ENCODE measurements at places on chromosomes 16 and 17.

DNA sequence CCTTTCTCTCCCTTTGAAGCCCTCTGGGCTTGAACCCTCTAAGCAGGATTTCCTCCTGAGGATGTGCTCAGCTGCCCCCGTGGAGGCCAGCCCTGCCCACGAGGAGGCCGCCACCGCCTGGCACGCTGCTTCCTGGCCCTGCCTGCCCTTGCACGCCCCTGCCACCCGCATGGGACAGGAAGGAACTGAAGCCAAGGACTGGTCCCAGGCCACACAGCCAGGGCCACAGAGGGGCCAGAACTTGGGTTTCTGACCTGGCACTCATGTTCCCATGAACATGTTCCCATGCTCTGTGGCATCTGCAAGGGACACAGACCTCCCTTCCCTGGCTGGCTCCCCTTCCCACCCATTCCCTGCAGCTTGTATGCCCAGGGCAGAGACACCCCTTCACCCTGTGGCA, 24.1 kb upstream of the MTSS2 start:
- no peak for DNase-seq

GRCh38 chr16:82715833-82716232, 89.1 kb downstream of the CDH13 start:
- no peak for DNase-seq

DNA sequence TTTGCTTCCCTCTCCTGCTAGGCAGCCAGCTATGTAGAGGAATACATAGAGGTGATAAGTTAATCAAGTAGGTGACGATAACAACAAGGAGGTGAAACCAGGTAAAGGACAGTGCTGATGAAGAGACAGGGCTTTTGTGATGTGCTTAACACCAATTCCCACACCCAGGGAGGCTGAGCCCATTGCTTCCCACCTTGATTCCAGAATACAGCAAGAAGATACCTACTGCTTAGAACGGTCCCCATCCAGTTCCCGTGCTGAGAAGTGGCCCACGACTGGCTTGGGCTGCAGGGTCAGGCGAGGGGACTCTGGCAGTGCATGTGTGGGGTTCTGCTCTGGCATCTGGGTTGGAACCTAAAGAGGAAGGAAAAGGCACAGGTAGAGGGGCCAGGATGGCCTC, 16.1 kb upstream of the GFAP start:
- DNase-seq: no peak

GRCh38 chr16:8798174-8798527, 512 bp downstream of the PMM2 start:
- DNase-seq: no peak

- DNase-seq: peak; percentile 96
These were observed 63.7 kb upstream of the MRTFB start for GRCh38 chr16:14007450-14007849.

DNA sequence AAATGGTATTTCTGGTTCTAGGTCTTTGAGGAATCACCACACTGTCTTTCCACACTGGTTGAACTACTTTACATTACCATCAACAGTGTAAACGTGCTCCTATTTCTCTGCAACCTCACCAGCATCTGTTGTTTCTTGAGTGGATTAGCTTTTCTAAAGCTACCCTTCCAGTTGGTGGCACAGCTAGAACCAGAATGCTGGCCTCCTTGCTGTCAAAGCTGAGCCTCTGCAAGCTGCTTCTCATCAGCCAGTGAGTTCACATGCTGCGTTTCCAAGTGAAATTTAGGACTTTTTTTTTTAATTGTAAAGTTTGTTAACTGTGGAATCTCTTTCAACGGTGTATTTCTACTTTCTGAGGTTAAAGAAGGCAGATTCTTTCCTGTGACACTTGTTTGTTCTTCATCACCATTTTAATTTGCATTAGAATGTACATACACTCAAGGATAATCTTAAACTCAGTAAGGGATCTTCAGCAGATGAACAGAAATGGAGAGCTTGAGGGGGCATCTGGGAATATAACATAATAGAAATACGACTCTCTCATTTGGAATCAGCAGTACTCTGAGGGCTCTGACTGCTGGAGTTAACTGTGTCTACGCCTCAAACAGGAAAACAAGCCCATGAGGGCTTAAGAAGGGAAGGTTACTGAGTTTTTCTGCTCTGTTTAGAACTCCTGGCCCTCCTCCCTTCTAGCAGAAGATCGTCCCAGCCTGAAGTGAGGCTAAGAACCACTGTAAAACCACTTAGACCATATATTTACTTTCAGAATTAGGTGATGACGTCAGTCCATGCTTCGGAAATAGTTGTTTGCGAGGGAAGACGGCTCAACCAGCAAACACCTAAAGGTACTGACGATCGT, 148.4 kb upstream of the FAM20A start:
- no peak for DNase-seq

DNA sequence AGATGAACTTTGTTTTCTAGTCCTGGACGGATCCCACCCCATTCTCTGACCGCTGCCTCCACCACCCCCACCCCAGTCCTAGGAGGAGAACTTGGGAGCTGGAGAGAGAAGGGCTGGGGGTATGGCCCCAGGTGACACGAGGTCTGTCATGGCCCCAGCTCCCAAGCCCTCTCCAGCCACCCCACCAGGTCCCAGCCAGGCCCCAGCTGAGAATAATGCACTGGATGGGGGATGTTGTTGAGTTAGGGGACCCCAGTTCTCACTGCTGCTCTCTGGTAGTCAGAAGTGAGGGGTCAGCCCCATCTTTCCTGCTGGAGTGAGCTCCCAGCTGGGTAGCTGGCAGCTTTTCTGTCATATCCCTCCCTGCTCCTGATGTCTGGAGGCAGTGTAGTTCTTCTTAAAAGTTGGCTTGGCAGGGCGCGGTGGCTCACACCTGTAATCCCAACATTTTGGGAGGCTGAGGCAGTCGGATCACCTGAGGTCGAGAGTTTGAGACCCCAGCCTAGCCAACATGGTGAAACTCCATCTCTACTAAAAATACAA, 4.6 kb upstream of the COL1A1 start:
- DNase-seq: no peak

DNA sequence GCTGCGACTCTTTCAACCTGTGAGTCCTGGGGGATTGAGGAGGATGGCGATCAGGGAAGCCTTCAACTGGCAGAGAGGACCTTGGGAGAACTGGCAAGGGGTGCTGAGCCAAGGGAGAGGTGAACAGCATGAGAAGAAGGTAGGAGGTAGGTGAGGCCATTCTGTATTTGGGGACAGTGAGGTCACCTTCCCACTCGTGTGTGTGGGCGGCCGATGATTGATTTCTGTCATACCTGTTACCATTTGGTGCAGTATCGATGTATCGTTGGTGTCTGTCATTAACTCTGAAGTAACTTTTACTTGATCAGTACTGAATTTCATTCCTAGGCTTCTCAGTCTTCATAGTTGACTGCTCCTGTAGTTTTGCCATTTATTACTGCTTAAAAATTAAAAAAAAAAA, 3.8 kb downstream of the ARSG start:
- no peak for DNase-seq

DNA sequence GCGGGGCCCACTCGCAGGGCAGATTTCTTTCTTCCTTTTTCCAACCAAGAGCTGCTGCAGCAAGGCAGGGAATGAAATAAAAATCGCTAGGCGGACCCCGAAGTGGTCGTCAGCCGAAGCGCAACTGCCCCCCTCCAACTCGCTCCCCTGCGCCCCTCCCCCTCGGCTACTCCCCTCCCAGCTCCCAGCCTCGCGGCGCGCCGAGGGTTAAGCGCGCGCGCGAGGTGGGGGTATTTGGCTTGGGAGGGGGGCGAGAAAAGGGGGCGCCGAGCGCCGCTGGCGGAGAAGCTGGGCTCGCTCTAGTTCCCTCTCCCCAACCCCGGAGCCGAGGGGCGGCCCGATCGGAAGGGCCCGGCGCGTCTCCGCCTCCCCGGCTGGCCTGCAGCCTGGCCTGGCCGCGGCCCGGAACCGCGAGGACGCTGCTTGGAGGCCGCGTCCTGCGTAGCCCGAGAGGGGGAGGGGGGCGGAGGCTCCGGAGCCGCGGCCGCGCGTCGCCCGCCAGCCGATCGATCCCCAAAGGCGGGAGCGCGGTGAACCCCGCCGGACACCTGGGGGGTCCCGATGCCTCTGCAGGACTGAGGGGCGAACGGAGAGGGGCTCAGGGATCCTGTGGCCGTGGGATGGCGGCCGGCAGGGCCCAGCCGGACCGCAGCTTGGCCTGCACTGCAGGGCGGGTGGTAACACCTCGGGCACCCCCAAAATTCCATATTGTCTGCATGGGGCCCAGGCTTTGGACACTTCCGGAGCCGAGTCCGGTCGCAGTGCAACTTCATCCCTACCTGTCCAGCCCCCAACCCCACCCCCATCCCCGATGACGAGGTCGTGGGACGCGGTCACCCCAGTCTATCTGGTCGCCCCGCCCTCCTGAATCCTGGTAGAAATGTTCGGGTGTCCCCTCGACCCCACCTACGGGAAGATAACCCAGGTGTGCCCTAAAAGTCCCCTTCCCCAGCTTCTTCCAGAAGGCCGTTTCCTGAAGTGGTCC, 4.9 kb upstream of the CBX4 start:
- no peak for DNase-seq

GRCh38 chr17:81433656-81434055, 38.4 kb downstream of the BAHCC1 start:
- no peak for DNase-seq

GRCh38 chr16:64926476-64926875, 195.4 kb downstream of the CDH11 start:
- DNase-seq: no peak

DNA sequence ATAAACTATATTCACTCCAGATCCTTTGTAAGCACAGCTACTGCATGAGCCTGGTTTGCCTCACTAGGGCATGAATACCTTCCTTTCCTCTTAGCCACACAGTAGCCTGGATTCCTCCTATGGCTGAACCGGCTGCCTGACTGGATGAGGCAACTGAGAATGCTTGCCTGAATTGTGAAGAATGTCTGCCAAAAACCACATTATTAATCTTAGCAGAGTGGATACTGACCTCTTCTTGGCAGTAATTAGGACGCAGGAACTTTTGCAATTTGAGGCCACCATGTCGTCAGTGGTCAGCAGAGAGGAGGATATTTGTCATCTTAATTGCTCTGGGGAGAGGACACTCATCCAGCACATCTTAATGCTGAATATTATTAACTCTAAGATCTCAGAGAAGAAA, 651.8 kb upstream of the GOT2 start:
- DNase-seq: peak; percentile 76

GRCh38 chr16:15492091-15492740, 57.8 kb downstream of the BMERB1 start:
- no peak for DNase-seq

DNA sequence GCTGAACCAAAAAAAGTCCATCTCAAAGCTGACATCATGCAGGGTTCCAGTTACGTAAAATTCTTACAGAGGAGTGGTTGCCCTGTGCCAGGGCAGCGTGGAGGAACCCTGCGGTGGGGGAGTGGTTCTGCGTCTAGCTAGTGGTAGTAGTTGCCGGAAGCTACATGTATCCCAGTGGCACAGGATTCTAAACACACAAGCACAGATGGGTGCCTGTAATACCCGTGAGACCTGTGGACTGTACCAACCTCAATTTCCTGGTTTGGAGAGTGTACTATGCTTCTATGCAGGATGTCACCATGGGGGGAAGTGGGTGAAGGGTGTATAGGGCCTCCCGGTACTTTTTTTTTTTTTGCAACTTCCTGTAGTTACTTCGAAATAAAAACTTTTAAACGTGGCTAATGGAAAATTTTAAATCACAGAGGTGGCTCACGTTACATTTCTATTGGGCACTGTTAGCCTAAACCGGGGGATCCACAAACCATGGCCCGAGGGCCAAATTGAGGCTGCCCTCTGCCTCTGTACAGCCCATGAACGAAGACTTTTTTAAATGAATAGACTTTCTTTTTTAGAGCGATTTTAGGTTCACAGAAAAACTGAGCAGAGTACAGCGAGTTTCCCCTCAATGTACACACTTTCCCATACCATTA, 38.5 kb downstream of the TBC1D16 start:
- DNase-seq: no peak

- DNase-seq: no peak
These were observed 145.5 kb upstream of the SOX9 start for GRCh38 chr17:71975331-71975801.

GRCh38 chr16:68605746-68606145, 39.4 kb upstream of the CDH3 start:
- no peak for DNase-seq

DNA sequence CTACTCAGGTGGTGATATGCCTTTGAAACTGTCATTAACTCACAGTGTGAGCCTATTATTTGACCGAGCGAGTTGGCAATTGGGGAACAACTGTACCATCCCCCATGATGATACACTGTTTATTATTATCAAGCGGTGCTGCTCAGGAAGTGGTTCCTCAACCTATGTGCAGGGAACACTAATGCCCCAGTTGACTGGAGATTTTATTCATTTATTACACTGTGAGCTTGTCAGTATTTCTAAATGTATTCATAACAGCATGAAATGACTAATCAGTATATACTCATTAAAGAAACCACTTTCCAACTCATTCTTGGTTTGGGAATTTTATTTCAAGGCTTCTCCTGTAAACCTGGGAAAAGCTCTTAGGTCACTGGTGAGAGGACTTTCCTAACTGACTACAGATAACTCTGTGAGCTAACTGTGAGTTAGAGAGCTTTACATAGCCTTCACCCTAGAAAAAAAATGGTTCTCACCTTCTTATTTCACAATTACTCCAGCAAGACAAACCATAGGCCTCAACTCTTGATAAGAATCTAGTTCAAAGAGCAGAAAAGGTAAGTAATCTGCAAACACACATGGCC, 42.4 kb downstream of the NXPH3 start:
- DNase-seq: no peak

DNA sequence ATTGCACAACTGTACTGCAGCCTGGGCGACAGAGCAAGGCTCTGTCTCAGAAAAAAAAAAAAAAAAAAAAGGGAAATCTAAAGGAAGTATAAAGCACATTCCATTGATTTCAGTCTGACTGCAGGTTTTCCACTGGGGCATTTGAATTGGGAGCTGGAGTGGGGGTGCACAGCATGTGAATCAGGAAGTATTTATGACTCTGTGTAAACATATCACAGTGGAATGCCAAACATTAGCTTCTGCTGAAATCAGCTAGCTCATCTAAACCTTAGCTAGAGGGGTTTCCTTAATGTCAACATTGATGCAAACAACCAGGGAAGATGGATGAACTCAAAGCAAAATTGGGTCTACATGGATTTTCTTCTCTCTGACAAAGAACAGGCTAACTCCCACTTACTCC, 641.0 kb upstream of the EEF2KMT start:
- DNase-seq: no peak

- DNase-seq: no peak
These were observed 81.2 kb downstream of the TOX3 start for GRCh38 chr16:52465711-52466267.

GRCh38 chr17:46889992-46890564, 32.9 kb upstream of the GOSR2 start:
- DNase-seq: no peak

- no peak for DNase-seq
These were observed 143.3 kb upstream of the AXIN2 start for GRCh38 chr17:65704731-65705130.

All from fibroblast of skin of left quadriceps (primary cell).